Activated CD4-positive, alpha-beta memory T cell treated with anti-CD3 and anti-CD28 coated beads, Interleukin-2, amount 10 ng/mL, durations not matched to agents 7 days and 5 days (primary cell): ENCODE measurements at places on chromosomes 6 and 20. TPM values are rescaled to one million over a fixed set of nuclear protein-coding genes. Genes with fewer than 3 reads are reported as not detected.

DNA sequence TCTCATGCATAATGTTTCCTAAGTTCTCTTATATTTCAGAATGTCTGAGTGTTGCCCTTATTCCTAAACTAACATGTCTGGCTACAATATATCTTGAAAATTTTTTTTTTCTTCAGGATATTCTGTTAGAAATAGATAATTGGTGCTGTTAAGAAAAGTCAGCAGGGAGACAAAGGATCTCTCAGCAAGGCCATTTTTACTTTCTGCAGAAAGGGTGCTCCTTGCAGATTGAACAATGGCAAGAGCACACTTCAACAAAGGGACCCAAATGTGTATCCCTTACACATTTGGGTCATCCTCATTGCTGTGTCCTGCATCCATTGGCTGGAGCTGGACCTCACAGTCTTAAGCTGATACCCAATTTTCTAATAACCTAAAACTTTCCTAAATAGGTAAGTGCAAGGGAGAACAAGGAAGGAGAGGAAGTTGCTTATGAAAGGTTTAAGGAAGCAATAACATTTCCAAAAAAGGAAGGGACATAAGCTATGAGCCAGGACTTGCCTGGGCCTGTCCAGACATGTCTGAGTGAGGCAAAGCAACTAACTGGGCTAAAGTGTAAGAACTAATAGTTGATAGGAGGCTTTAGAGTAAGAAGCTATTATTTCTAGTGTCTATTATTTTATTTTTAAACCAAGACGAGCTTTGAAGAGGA is 429.6 kb downstream of the BCKDHB start:
- peaks cover 10% of the 10 kb centered on the region for H3K4me1 ChIP-seq
- H3K4me3 ChIP-seq = no peak overlapping the region
- H3K27me3 ChIP-seq = no peaks in the 10 kb centered on the region
- peaks cover 7% of the 10 kb centered on the region for H3K36me3 ChIP-seq
- no peak for DNase-seq

Gene RAD21L1
- total RNA-seq = not detected

GRCh38 chr20:63748934-63749270 is 9.3 kb downstream of the SLC2A4RG start:
- H3K27me3 ChIP-seq = no peaks in the 10 kb centered on the region
- no peaks in the 10 kb centered on the region for H3K36me3 ChIP-seq
- H3K4me3 ChIP-seq = no peak overlapping the region
- H3K4me1 ChIP-seq = peaks cover 18% of the 10 kb centered on the region

Gene MRAP2
- total RNA-seq = not detected

Gene SNAP25
- 0.23 TPM for total RNA-seq

GRCh38 chr6:160167604-160168399 is 46.2 kb downstream of the SLC22A1 start:
- H3K27me3 ChIP-seq = peaks cover 3% of the 10 kb centered on the region
- H3K4me3 ChIP-seq = no peak overlapping the region
- H3K36me3 ChIP-seq = no peaks in the 10 kb centered on the region
- H3K4me1 ChIP-seq = no peaks in the 10 kb centered on the region

DNA sequence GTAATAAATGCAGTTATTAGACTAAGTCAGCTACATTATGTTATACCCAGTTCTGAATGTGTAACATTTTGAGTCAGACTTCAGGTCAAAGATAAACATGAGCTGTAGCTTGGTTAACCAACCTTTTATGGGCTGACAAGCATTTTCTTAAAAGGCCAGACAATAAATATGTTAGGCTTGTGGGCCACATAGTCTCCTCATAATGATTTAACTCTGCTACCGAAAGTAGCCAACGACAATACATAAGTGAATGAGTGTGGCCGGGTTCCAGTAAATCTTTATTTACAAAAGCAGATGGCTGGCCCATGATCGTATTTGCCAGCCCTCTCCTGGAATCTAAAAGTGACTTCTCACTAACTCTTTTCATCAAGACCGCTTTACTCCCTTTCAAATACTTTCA is 49.9 kb downstream of the ATG5 start:
- no peak for DNase-seq
- peaks cover 22% of the 10 kb centered on the region for H3K4me1 ChIP-seq
- H3K27ac ChIP-seq = no peak overlapping the region
- H3K4me3 ChIP-seq = no peak overlapping the region
- peaks cover 20% of the 10 kb centered on the region for H3K36me3 ChIP-seq

GRCh38 chr20:6623989-6624388 is 143.5 kb upstream of the BMP2 start:
- no peak overlapping the region for H3K27ac ChIP-seq
- H3K4me1 ChIP-seq = no peaks in the 10 kb centered on the region
- H3K4me3 ChIP-seq = no peak overlapping the region
- H3K36me3 ChIP-seq = no peaks in the 10 kb centered on the region
- no peaks in the 10 kb centered on the region for H3K27me3 ChIP-seq
- DNase-seq = no peak

- DNase-seq = no peak
- H3K27ac ChIP-seq = no peak overlapping the region
- no peaks in the 10 kb centered on the region for H3K36me3 ChIP-seq
- H3K27me3 ChIP-seq = peaks cover 17% of the 10 kb centered on the region
- H3K4me3 ChIP-seq = no peak overlapping the region
Observed at GRCh38 chr6:168131464-168132415, 52.7 kb upstream of the FRMD1 start.

Gene PARD6B
- 6.2 TPM for total RNA-seq

- no peak overlapping the region for H3K27ac ChIP-seq
- DNase-seq = no peak
- H3K4me3 ChIP-seq = no peak overlapping the region
- no peaks in the 10 kb centered on the region for H3K36me3 ChIP-seq
Observed at GRCh38 chr6:157717340-157717748, 105.7 kb upstream of the SNX9 start.

DNA sequence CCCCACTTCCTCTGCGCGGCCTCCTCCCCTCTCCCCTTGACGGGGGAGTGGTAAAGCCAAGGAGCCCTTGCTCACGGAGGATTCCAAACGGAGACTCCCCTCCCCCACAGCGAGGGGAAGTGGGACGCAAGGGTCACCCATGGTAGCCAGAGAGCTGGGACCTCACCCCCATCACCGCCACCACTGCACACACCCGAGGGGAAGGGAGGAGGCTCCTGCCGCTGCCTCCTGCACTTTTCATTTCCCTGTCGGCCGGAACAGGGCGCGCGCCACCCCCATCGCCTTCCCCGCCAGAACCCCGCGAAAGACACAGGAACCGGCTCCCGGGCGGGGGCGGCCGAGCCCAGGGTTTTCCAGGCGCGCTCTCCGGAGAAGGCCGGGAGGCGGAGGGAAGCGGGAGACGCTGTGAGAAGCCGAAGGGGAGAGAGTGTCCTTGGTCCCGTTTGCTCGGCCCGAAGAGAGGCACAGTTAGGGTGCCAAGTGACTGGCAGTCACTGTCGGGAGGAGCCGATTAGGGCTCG is 789 bp downstream of the CCND3 start:
- H3K4me1 ChIP-seq = peaks cover 42% of the 10 kb centered on the region
- peak overlapping the region; percentile 100 for H3K4me3 ChIP-seq
- H3K36me3 ChIP-seq = peaks cover 54% of the 10 kb centered on the region
- no peaks in the 10 kb centered on the region for H3K27me3 ChIP-seq
- H3K27ac ChIP-seq = peak overlapping the region; percentile 93

Gene CST1
- not detected for total RNA-seq

DNA sequence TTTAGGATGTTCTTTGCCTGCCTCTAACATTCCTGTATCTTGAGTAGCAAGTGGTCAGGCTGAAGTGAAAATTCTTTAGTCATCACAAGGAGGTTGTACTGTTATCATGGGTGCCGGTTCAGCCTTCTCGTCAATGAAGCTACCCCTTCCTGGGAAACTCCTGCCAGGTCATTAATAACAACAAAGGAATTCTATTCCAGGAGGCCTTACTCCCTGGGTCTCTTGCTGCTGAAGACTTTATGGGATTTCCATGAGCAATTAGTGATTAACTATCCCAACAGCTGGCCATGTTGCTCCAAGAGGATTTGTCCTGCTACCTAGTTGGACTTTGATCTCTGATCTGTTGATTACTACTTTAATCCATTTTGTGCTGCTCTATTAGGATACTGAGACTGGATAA is 62.7 kb upstream of the ELOVL5 start:
- H3K27ac ChIP-seq = no peak overlapping the region
- no peaks in the 10 kb centered on the region for H3K36me3 ChIP-seq
- H3K27me3 ChIP-seq = peaks cover 2% of the 10 kb centered on the region
- no peak overlapping the region for H3K4me3 ChIP-seq

Gene BHLHE23
- not detected for total RNA-seq

- H3K27me3 ChIP-seq = no peaks in the 10 kb centered on the region
- H3K4me1 ChIP-seq = peaks cover 15% of the 10 kb centered on the region
- H3K4me3 ChIP-seq = no peak overlapping the region
- H3K27ac ChIP-seq = no peak overlapping the region
Observed at GRCh38 chr6:157181649-157182048, 141.7 kb downstream of the TMEM242 start.

GRCh38 chr20:3251806-3252205 is 12.8 kb upstream of the SLC4A11 start:
- peaks cover 18% of the 10 kb centered on the region for H3K27me3 ChIP-seq
- no peak overlapping the region for H3K27ac ChIP-seq
- peaks cover 8% of the 10 kb centered on the region for H3K4me1 ChIP-seq
- no peak for DNase-seq

DNA sequence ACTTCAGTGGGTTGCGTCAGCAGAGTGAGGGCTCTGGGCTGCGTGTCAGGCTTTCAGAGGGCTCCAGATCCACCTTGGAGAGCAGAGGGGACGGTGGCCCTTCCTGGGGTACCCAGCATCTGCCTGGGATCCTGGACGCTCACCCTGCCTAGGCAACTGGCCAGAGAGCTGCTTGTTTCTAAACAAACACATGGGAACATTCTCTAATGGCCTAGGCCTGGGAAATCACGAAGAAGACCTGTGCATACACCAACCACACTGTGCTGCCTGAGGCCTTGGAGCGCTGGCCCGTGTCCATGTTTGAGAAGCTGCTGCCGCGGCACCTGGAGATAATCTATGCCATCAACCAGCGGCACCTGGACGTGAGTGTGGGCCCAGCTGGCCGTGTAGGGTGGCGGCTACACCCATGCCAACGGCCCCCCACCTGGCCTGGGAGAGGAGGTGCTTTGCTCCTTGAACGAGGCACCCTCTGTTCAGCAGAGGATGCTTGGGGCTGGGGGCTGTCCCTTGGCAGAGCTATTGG is 32.2 kb downstream of the PYGB start:
- DNase-seq = no peak
- H3K27me3 ChIP-seq = no peaks in the 10 kb centered on the region

Gene ANGPT4
- not detected for total RNA-seq

DNA sequence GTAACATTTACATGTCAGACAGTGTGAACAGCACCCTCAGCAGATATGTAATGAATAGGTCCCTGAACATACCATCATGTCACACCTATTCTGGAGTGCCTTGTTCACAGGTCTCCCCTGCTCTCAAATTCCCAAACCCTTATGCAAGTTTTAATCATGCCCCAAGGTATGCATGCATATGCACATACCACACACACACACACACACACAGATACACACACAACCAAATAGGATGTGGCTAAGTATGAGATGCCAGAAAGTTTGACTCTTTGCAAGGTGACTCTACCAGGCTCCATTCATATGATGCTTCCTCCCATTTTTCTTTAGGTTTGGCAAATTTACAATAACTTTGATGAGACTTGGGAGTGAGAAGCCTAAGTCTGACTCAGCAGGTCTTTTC is 243.8 kb upstream of the IRAK1BP1 start:
- H3K27me3 ChIP-seq = no peaks in the 10 kb centered on the region
- H3K27ac ChIP-seq = no peak overlapping the region
- no peaks in the 10 kb centered on the region for H3K36me3 ChIP-seq
- no peak overlapping the region for H3K4me3 ChIP-seq
- no peak for DNase-seq

- H3K27ac ChIP-seq = no peak overlapping the region
- H3K27me3 ChIP-seq = peaks cover 8% of the 10 kb centered on the region
- peaks cover 5% of the 10 kb centered on the region for H3K4me1 ChIP-seq
Observed at GRCh38 chr6:79894939-79895338, 52.4 kb downstream of the ELOVL4 start.

DNA sequence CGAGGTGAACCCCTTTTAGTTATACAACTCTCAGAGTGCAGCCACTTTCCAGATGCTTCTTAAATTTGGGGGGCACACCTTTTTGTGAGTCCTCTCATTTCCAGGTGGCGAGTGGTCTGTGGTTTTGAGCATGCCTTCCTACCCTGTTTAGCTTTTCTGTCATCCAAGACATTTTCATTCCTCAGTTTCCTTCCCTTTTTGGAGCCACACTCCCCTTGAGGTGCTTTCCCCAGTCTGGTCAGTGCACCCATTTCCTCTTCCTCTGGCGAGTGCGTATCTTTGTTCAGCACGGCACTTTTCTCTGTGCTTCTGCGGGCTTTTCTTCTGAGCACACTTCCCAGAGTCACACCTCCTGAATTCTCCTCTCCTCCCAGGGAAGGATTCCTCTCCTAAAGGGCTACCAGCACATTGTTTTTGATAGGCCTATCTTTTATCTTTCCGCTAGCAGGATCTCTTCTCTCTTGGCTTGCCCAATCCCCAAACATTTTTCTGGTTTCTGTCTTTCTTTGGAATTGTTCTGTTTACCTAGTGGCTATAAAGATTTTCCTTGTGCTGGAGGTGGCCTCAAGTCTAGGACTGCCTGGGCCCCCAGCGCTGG is 1.4 kb downstream of the PHF20 start:
- H3K27ac ChIP-seq = peak overlapping the region; percentile 78
- peaks cover 60% of the 10 kb centered on the region for H3K4me1 ChIP-seq
- H3K36me3 ChIP-seq = peaks cover 31% of the 10 kb centered on the region
- H3K27me3 ChIP-seq = no peaks in the 10 kb centered on the region

- no peaks in the 10 kb centered on the region for H3K4me1 ChIP-seq
- no peak for DNase-seq
- no peak overlapping the region for H3K27ac ChIP-seq
- no peak overlapping the region for H3K4me3 ChIP-seq
- no peaks in the 10 kb centered on the region for H3K36me3 ChIP-seq
- peaks cover 2% of the 10 kb centered on the region for H3K27me3 ChIP-seq
Observed at GRCh38 chr6:79808921-79809320, 138.4 kb downstream of the ELOVL4 start.

DNA sequence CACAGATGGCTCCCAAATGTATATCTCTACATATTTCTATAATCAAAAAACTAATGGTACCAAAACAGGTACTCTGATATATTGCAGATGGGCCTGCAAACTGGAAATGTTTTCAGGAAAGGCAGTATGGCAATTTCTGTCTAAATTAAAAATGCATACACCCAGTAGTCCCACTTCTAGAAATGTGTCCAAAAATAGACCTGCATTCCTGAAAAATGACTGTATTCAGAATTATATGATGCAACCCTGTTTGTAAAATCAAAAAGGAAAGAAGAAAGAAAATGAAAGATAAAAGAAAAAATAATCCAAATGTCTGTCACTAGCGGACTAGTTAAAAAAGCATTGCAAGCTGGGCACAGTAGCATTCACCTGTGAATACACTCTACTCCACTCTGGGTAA is 12.9 kb upstream of the MICB start:
- peaks cover 16% of the 10 kb centered on the region for H3K36me3 ChIP-seq
- no peak for DNase-seq
- H3K4me1 ChIP-seq = peaks cover 18% of the 10 kb centered on the region
- no peak overlapping the region for H3K4me3 ChIP-seq

DNA sequence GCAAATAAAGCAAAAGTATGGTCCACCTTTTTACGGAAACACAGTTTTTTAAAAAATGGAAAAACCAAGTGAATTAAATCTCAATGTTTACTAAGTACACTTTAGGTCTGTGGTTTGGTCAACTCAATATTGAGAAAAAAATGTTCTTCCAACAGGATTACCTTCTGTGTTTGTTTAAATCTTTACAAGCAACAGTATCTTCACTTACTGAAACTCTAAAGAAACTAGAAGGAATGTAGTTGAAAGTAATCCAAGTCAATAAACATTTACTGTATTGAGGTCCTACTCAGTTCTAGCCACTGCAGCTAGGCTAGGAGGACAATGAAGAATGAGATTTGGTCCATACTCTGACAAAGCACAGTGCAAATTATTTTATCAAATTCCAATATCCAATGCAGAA is 80.1 kb downstream of the ASCC3 start:
- no peak overlapping the region for H3K4me3 ChIP-seq
- no peaks in the 10 kb centered on the region for H3K27me3 ChIP-seq
- peaks cover 31% of the 10 kb centered on the region for H3K36me3 ChIP-seq
- H3K27ac ChIP-seq = no peak overlapping the region
- H3K4me1 ChIP-seq = no peaks in the 10 kb centered on the region
